ENCODE measurements at places on chromosomes 5 and 9.
A peak's percentile ranks its signal among the peaks of the same experiment; 100 is the strongest.

- no peak for DNase-seq
Observed at GRCh38 chr5:431001-431710, 11.8 kb upstream of the EXOC3 start.

- no peak for DNase-seq
Observed at GRCh38 chr5:162664846-162665245, 597.3 kb downstream of the GABRG2 start.

DNA sequence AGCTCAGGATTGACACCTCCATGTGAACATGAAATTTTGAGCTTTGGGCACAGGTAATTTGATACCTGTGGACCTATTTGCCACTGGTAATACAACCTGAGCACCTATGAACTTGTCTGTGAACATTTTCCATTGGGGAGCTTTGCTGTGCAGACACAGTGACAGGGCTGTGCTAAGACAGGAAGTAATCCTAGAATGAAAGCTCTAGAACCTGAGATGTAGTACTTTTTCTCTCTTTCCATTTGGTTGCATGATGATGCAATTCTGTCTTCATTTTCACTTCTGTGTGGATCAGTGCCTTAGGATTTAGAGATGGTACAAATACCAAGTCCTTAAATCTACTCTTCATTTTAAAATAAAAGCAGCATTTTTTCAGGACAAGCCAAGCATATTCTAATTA lies 216.9 kb downstream of the NR3C1 start:
- DNase-seq, result no peak

DNA sequence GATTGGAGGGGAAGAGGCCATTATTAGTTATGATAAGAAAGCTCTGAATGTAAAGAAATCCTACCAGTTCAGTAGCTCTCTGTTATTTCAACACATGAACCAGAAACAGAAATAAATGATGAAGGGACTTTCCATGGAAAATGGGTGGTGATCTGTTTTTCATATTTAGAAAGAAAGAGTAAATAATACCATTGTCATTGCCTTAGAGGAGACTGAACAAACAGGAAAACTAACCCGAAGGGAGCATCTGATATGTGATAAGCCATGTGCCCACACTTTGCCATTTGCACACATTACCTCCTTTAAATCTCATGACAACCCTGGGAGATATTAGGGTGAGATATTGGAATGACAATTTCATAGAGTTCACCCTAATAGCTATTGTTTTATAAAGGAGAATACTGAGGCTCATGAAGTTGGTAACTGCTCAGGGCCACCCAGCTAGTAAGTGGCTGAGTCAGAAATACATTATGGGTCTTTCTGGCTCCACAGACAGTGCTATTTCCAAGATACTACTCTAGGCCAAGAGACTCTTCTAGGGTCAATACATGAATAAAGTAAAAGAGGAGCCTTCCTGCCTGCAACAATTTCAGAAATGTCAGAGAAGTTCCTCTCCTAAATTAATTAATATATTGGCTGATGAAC lies 111.0 kb upstream of the SLIT3 start:
- DNase-seq, result no peak

GRCh38 chr5:172800088-172800551 lies 29.1 kb upstream of the DUSP1 start:
- peak; percentile 84 for DNase-seq

DNA sequence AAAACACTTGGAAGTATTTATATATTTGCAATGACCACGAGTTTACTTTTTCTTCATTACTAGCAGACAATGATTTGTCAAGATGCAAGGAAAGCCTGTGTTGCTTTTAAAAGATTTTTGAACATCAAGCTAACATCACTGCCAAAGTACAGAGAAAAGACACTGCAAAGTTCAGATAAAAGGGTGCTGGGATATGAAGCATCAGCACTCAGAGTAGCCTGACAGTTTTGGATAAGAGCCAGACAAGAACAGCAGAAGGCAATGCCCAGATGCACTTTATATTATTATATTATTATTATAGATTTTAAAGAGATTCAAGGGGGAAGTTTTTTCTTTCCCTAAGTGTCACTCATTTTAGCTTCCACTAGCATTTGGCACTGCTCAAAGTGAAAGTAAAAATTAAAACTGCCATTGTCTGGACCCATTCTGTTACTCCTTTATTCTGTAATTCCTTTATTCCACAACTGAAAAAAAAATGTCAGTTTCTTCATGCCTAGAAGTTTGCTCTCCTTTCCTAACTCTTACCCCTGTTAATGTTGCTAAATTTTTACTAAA lies 240.6 kb downstream of the EFNA5 start:
- DNase-seq, result no peak
